ENCODE measurements at places on chromosomes 6 and 20.

DNA sequence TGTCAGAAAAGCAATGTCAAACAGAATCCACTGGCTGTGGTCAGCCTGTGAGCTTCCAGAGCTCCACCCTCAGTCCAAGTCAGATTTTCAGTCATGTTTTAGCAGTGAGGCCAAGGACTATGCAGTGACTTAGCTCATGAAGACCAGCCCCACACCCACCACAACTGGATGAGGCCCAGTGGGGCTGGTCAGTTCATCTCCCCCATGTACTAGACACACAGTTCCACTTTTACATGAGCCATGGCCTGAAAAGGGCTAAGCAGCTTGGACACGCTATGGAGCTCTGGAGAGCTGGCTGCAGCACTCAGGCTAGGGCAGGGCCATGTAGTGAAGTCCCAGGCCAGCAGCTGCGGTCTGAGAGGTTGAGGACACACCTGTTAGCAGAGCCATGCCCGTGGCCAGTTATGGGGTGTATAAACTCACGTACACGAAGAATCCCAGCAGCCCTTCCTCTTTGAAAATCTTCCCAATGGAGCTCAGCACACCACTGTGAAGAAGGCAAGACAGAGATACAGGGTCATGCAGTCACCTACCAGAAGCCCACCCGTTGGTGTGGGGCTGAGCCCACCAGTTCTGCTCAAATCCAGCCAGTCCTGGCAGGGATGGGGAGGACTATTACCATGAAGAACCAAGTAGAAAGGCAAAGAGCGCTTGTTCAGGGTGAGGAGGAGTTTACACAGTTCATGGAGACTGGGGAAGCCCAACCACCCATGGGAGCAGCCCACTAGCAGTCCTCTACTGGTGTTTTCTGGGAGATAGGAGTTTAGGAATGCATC lies 10.6 kb downstream of the MTCH1 start:
- peak; percentile 50 for DNase-seq

DNA sequence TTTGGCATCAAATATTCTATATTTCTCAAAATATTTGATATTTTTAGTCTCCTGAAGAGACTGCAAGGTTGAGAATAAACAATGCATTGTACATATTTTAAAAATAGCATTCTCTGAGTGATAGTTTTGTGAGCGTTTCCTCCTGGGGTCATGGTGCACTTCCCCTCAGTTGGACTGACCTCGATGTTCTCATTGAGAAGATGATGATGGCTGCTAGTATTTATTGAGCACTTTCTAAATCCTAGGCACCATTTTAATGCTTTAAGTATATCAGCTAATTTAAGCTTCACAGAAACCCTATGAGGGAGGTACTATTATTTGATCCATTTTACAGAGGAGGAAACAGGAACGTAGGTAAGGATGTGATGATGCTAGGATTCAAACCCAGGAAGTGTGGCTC lies 18.2 kb downstream of the DSE start:
- no peak for DNase-seq

DNA sequence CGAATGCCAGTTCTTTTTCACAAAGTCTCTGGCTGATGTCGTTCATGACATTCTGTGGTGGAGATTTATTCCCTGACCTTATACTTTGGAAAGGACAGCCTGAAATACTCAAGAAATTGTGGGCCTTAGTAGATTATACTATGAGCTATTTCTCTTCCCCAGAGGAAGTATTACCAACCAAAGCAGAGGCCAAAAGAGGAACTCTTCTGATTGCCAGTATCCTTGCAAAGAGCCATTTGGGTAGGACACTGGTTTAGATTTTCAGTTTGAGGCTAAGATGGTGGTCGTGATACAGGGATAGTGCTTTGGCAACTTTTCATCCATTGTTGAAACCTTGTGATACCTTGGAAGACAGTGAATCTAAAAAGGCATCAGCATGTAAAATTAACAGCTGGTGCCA lies 327.3 kb downstream of the HACE1 start:
- no peak for DNase-seq

- no peak for DNase-seq
These were observed 49.7 kb downstream of the AKAP12 start for GRCh38 chr6:151289399-151290007.

- no peak for DNase-seq
These were observed 1021.6 kb upstream of the FLRT3 start for GRCh38 chr20:15359056-15359455.

Data from osteoblast (primary cell).